ENCODE measurements at places on chromosomes 1 and 21.

GRCh38 chr1:219271818-219272535 lies 98.3 kb downstream of the LYPLAL1 start:
- no peak for DNase-seq

DNA sequence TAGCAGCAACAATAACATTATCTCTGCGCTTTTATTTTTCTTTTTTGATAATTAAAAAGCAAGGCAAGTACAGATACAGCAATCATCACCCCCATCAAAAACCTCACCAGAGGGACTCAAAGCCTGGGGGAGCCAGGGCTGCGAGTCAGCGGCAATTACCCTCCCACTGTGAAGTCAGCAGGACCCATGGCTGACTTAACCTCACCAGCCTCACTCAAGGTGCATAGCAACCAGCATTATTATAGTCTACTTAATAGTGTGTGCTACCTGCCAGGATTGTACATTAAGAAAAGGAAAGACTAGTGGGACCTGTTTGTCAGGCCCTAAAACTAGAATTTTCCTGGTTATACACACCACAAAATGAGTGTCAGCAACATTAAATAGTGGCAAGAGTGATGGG lies 28.9 kb upstream of the SERBP1 start:
- DNase-seq = peak; percentile 21

DNA sequence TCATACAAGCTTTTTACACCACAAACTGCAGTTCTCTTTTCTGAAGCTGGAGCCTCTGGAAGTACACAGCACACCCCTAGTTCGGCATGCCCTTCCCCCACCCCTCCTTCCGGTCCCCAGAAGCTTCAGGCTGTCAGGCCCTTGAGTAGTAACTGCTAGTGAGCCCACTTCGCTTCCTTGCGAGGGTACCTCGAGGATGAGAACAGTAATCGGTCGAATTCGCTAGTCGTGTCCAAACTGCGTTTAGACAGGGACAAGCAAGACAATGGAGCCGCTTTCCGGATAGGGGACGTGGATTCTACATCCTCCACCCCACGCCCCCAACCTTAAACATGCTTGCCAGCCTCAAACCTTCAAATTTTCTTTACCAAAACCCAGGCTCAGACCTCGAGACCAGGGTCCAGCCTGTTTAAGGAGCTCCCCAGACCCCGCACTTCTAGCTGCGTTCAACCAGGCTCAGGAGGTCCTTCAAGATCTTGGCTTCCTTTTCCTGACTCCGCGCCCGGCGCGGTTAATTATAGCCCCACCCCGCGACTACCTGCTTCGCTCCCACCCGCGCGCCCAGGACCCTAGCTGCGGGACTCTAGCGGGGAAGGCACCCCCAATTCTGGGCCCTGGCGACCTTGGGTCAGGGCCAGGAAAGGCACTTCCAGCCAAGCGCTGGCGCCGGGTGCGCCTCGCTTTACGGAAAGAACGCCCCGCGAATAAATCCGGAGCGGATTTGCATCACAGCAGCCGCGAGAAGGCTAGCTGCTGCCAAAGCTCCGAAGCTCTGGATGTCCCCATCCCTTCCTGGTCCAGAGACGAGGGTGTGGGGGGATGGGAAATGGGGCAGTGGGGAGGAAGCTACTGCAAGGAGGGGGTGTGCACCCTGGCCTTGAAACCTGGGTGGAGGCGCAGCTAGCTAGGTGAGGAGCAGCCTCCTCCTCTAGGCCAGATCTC lies 8.1 kb upstream of the TSPAN1 start:
- DNase-seq = peak; percentile 55

DNA sequence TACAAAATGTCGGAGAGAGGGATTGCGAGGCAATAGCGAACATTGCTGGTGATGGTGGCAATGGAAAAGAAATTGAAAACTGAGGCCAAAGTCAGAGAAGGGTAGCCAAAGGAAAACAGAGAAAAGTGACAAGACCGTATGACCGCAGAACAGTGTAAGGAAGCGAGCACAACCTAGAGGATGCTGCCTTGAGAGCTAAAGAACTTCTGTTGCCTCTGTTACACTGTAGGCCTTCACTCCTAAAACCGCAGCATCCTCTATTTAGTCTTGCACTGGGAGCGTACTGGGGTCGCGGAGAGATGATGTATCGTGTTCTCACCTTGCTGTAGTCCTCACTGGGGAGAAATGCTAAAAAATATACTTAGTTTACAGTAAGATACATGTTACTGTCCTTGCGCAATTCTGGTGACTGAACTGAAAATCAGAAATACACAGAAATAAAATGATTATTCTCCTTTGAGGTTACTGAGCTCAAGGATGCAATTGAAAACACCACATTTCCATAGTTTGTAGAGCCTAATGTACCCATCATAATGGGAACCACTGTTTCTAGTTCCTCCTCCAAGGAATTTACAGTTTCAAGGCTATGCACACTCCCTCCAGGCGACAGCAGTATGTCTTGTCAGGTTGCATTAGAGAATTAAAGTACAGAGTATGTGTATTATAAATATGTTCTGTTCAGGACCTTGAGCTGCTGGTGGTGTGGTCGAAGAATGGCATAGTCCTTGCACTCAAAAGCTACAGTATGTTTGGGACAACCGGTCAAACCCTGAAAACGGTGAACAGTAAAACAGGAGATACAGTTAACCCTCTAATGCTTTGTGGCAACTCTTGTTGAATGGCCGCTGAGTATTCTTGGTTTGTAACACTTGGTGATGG lies 1.3 kb downstream of the NEK7 start:
- DNase-seq = peak; percentile 38

DNA sequence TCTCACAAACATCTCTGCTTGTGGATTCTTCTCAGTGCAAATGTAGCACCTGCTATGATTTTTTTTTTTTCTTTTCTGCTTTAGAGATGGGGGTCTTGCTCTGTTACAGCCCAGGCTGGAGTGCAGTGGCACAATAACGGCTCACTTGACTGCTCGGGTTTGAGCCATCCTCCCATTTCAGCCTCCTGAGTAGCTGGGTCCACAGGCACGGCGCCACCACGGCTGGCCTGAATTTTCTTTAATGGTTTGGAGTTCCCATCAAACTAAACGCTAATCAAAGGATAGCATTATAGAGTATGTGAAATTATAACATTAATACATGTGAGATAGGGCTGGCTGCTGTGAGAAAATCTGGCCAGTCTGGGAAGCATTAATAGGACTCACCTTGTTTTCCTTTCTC lies 7.2 kb upstream of the PTGER3 start:
- no peak for DNase-seq

DNA sequence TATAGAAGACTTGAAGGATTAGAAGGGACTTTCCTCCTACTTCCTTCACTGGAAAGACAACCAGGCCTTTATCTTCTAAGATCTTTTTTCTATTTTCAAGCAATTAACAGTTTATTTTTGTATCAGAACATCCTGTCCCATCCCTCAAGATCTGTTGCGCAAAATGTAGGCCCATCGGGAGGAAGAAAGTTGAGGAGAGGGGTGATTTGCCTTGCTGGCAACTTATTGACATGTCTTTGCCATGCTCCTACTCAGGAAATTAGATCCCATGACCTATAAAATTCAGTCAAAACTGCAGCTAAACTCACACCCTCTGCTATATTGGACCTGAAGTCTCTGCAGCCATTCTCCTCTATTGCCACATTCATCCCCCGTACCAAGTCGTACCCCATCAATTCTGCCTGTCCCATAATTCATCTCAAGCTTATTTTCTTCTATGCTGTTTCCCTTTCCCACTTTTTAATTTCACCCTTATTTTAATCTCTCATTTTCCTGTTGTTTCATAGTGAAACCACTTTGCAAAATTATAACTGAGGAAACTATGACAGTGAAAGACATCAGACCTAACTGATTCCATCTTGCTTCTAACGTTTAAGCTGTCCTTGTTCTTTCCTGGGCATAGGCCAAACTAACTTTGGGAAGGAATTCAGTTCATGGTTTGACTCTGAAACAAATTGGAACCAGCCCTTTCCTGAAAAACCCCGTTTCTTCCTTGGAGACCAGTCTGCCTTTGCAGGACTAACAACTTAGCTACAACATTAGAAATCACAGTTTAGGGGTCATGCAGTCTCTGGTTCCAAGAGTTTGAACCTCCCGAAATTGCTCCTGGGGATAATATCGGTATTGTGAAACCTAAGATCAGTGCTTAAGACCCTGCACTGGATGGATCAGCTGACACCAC lies 195.7 kb upstream of the PTBP2 start:
- DNase-seq = no peak

GRCh38 chr1:54997711-54997986 lies 1.1 kb upstream of the BSND start:
- DNase-seq = no peak

GRCh38 chr1:55612988-55613387 lies 397.8 kb upstream of the USP24 start:
- DNase-seq = no peak

DNA sequence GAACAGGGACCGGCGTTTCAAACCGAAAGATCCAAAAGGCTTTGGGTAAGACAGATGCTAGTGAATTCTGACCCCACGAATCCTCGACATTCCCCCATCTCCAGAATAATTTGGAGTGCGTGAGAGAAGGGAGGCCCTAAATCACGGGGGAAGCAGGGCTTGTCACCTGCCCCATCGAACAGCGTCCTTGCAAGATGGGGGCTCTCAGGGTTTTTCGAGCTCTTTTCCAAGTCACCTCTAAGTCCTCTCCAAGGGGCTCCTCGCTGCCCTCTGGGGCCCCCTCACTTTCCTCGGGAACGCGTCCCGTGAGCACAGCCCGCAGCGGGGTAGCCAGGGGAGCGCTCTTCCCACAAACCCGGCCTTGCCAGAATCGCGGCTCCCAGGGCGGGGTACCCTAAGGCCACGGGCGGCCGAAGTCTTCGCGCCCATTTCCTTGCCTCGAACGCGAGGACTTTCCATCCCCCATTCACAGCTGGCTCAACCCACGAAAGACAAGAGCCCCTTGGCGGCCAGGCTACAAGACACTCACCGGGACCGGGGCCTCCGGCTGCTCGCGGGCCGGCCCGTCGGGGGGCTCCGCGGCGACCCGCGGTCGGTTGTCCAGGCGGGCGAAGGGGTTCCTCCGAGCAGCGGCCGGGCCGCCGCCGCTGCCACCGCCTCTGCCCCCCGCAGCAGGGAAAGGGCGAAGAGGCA lies 546 bp downstream of the DONSON start:
- DNase-seq = no peak

DNA sequence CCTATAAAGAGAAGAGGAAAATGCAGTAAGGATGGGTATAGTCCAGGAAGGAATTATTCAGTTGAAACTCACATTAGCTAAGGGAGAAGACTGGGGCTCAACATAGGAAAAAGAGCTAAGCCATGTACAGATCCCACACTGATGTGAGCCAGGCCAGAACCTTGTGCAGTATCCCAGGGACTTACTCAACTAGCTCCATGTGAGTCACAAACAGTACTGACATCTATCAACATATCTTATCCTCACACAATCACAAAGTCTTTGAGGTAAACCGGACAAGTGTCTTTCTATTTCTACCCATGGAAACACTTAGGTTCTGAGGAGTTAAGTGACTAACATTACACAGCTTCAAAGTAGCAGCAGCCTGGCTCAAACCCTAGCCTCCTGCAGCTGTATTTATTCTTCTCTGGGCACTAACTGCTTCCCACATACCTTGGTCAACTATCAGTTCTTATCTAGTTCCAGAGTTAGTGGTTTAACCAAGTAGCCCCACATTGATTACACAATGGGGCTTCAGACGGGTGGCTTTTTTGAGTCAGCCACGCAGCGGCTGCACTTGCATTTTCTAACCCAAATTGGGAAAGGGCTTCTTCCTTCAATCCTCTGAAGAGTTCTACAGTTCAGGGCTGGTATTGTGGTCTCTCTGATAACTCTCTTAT lies 9.5 kb downstream of the CD5L start:
- no peak for DNase-seq

- DNase-seq = no peak
Observed at GRCh38 chr1:230430499-230430898, 4.4 kb upstream of the PGBD5 start.

GRCh38 chr1:205370780-205371179 lies 14.1 kb upstream of the KLHDC8A start:
- no peak for DNase-seq

DNA sequence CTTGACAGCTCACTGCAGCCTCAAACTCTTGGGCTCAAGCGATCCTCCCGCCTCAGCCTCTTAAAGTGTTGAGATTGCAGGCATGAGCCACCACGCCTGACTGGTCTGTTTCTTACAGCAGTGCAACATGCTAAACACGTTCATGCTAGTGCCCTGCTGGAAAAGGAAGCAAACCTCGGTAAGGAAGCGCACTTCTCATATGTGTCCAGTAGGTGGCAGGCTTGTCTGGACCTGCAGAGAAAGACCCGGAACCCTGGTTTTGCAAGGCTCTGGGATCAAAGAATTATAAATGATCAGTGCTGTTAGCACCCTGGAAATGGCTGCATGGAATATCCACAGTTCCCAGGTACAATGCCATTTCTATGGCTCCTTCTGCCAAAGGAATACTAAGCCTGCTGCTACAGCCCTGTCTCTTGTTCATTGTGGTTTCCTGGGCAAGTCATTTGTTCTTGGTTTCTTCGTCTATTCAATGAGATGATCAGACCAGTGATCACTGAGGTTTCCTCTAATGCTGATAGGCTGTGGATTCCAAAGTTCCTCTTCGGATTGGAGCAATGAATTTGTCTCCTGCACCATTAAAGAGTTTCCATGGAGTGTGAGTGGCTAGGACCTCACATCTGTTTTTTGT lies 15.9 kb downstream of the RNU5D-1 start:
- DNase-seq = peak; percentile 65

- no peak for DNase-seq
Observed at GRCh38 chr1:107153014-107153413, 12.2 kb downstream of the NTNG1 start.

DNA sequence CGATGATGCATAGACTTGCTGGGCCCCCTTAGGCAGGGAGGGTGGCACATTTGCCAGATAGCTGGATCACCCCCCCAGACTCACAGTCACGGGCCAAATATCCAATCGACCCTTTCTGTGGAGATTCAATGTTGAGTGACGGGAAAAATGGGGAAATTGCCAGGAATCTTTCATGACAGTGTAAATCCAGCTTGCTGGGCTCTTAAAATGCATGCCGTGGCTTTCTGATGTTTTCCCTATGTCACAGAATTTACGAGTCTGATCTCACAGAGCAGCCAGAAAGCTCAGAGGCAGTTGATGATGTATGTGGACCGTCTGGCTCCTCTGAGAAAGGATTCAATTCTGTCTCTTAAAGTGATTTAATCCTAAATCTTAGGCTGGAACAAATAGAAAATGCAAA lies 150.1 kb upstream of the ZNF644 start:
- no peak for DNase-seq

- no peak for DNase-seq
Observed at GRCh38 chr1:7707527-7707926, 63.6 kb upstream of the VAMP3 start.

All from stimulated activated naive CD8-positive, alpha-beta T cell treated with anti-CD3 and anti-CD28 coated beads, Interleukin-15, Interleukin-2, amounts not matched to agents 100 U/mL and 50 U/mL, for 24 hours (primary cell).